Upper lobe of left lung (tissue), 6 donors: ENCODE measurements at places on chromosomes 3 and 15.

- H3K27ac ChIP-seq, result peak within 1 kb of the TSS; percentile 96
- peak; percentile 82 for DNase-seq
- peaks cover 29% of the 10 kb centered on the region for H3K4me1 ChIP-seq
- H3K27me3 ChIP-seq, result no peaks in the 10 kb centered on the region
- H3K36me3 ChIP-seq, result no peaks in the 10 kb centered on the region
Observed at GRCh38 chr3:184711493-184712247, at the start of gene MAGEF1. Gene MAGEF1, minus strand, starts transcription at chr3:184712064. Its CDS starts 243 bp downstream, at chr3:184711821.

DNA sequence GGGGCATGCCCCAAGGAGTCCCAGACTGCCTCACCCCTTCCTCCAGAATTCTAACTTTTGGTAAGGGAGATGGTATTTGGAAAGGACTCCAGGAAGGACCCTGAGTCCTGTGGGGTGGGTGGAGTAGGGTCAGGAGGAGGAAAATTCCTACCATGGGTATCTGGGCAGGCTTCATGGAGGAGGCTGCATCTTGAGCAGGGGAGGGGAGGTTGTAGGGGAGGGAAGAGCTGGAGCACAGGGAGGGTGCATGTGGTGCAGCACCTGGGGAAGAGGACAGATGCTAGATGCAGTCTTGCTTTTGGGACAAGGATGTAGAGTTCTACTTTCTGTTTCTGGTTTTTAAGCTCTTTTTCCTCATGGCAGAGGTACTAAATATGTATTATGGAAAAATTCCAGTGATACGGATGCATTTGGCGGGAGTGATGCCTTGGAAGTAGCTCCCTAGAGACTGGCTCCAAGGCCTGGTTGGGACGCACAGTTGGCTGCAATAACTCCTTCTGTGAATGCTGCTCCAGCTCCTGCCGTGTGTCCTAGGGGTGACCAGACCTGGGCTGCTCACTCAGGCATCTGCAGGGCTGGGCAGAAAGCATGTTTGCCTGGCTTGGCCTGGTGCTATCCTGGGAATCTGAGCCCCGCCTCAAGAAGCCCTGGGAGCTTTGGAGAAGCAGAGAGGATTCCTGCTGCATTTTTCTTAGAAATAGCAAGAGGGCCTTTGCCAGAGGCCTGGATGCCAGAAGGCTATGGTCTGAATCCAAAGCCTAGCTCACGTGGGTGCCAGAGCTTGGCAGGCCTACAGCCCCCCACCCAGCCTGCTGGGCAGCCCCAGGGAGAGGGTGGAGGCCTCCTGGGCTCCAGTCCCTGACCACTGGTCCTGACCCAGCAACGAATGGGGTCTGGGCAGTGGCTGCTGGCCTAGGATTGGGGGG lies 10.1 kb downstream of the SEMA3F start:
- H3K27me3 ChIP-seq, result no peaks in the 10 kb centered on the region
- H3K4me3 ChIP-seq, result no peak overlapping the region
- no peaks in the 10 kb centered on the region for H3K36me3 ChIP-seq
- peaks cover 80% of the 10 kb centered on the region for H3K4me1 ChIP-seq
- peak overlapping the region; percentile 74 for H3K27ac ChIP-seq

GRCh38 chr3:45929042-45929679 lies 14.1 kb upstream of the CXCR6 start:
- H3K27ac ChIP-seq, result no peak overlapping the region
- no peak for DNase-seq
- no peak overlapping the region for H3K4me3 ChIP-seq
- H3K4me1 ChIP-seq, result no peaks in the 10 kb centered on the region

DNA sequence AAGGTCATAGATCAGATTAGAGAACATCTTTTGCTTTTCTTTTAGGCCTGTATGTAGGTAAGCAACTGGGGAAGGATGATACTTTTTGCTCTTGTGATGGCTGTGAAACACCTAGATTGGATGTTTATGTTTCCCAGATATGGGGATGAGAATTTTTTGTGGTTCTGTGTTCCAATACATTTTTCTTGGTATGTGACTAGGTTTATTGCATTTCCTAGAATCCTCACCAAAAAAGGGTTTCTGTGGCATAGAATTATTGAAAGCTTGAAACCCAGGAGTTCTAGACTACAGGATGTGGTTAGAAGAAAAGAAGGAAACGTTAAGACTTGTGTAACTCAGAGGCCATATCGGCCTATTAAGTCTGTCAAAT lies 25.8 kb downstream of the OXNAD1 start:
- peaks cover 15% of the 10 kb centered on the region for H3K36me3 ChIP-seq
- no peak overlapping the region for H3K27ac ChIP-seq
- peaks cover 11% of the 10 kb centered on the region for H3K4me1 ChIP-seq
- H3K27me3 ChIP-seq, result no peaks in the 10 kb centered on the region

DNA sequence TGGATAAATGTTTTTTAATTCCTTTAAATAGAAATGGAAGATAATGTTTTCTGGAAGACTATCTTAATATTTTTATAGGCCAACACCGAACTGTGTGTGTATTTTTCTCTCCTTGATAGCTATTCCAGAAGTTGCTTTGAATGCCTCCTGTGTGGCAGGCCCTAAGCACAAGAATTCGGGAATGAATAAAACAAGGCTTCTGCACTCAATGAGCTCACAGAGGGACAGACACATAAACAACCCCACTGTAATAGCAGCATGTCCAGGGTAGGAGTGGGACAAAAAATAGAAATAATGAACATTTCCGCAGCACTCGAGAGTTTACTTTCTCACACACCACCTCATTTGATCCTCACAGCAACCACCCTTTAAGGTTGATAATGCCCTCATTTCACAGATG lies 18.0 kb downstream of the SRGAP3 start:
- DNase-seq, result no peak
- H3K4me1 ChIP-seq, result no peaks in the 10 kb centered on the region
- no peak overlapping the region for H3K4me3 ChIP-seq
- H3K27ac ChIP-seq, result no peak overlapping the region
- H3K36me3 ChIP-seq, result no peaks in the 10 kb centered on the region

- H3K36me3 ChIP-seq, result no peaks in the 10 kb centered on the region
- no peak overlapping the region for H3K27ac ChIP-seq
- H3K4me1 ChIP-seq, result no peaks in the 10 kb centered on the region
- H3K27me3 ChIP-seq, result no peaks in the 10 kb centered on the region
- DNase-seq, result no peak
Observed at GRCh38 chr3:140733623-140734022, 55.8 kb downstream of the TRIM42 start.

GRCh38 chr3:143825513-143825912 lies 22.8 kb downstream of the SLC9A9 start:
- H3K36me3 ChIP-seq, result no peaks in the 10 kb centered on the region
- H3K4me1 ChIP-seq, result peaks cover 19% of the 10 kb centered on the region
- no peak for DNase-seq

- no peak overlapping the region for H3K4me3 ChIP-seq
- H3K27me3 ChIP-seq, result no peaks in the 10 kb centered on the region
- peaks cover 10% of the 10 kb centered on the region for H3K36me3 ChIP-seq
Observed at GRCh38 chr3:125033135-125033534, 22.7 kb downstream of the HEG1 start.

DNA sequence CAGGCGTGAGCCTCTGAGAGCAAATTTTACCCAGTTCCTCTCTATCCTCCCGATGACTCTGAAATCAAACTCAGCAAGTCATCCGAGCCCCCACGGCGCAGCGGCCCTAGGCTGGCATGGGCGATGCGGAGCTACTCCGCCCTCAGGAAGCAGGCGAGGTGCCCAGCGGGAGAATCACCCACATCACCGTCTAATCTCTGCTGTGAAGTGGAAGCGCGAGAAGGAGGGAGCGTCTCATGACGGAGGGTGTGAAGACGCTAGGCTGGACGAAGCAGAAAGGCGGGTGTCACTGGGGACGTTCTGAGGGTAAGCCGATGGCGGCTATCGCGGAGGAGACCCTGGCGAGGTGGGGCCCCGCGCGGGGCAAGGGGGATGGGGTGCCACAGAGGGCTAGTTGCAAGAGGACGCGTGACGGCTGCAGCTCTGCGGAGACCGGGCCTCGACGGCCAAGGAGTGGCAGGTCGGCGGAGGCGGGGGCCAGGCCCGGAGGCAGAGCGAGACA lies 9.1 kb upstream of the GNAI2 start:
- H3K36me3 ChIP-seq, result no peaks in the 10 kb centered on the region
- DNase-seq, result peak; percentile 87

DNA sequence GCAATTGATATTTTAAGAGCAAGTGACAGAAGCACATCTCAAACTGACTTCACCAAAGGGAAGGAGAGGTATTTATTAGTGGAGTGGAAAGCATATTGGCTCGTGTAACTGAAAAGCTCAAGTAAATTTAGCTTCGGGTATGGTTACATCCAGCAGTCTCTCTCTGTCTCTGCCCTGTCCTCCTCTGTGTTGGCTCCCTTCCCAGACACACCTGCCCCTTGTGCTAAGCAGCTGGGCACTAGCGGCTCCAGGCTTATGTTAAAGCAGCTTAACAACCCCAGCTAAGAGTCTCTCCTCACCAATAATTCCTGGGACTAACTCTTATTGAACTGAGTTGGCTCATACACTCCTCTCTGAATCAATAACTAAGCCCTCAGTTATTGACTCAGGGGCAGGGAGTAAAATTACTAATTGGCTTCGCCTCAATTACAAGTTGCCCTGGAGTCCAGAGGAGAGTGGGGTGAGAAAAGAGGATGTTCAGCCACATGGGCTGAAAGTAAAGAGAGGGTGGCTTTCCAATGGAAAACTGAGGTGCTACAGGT lies 12.8 kb upstream of the SH3BP5 start:
- no peak overlapping the region for H3K4me3 ChIP-seq
- no peak overlapping the region for H3K27ac ChIP-seq
- no peaks in the 10 kb centered on the region for H3K27me3 ChIP-seq
- H3K36me3 ChIP-seq, result no peaks in the 10 kb centered on the region

GRCh38 chr3:78846718-78847117 lies 921.1 kb downstream of the ROBO1 start:
- no peak for DNase-seq
- H3K4me1 ChIP-seq, result no peaks in the 10 kb centered on the region
- H3K27me3 ChIP-seq, result no peaks in the 10 kb centered on the region
- no peak overlapping the region for H3K4me3 ChIP-seq
- no peak overlapping the region for H3K27ac ChIP-seq

GRCh38 chr3:193021506-193022010 lies 103.9 kb upstream of the MB21D2 start:
- no peaks in the 10 kb centered on the region for H3K27me3 ChIP-seq
- H3K4me1 ChIP-seq, result no peaks in the 10 kb centered on the region
- no peak overlapping the region for H3K27ac ChIP-seq

- no peak for DNase-seq
- H3K4me1 ChIP-seq, result no peaks in the 10 kb centered on the region
- no peaks in the 10 kb centered on the region for H3K27me3 ChIP-seq
- H3K36me3 ChIP-seq, result no peaks in the 10 kb centered on the region
- H3K27ac ChIP-seq, result no peak overlapping the region
Observed at GRCh38 chr15:61336026-61336638, 107.0 kb upstream of the RORA start.

GRCh38 chr3:155362808-155363689 lies 69.6 kb upstream of the STRIT1 start:
- no peak for DNase-seq
- no peak overlapping the region for H3K27ac ChIP-seq
- H3K4me1 ChIP-seq, result no peaks in the 10 kb centered on the region
- no peaks in the 10 kb centered on the region for H3K36me3 ChIP-seq

DNA sequence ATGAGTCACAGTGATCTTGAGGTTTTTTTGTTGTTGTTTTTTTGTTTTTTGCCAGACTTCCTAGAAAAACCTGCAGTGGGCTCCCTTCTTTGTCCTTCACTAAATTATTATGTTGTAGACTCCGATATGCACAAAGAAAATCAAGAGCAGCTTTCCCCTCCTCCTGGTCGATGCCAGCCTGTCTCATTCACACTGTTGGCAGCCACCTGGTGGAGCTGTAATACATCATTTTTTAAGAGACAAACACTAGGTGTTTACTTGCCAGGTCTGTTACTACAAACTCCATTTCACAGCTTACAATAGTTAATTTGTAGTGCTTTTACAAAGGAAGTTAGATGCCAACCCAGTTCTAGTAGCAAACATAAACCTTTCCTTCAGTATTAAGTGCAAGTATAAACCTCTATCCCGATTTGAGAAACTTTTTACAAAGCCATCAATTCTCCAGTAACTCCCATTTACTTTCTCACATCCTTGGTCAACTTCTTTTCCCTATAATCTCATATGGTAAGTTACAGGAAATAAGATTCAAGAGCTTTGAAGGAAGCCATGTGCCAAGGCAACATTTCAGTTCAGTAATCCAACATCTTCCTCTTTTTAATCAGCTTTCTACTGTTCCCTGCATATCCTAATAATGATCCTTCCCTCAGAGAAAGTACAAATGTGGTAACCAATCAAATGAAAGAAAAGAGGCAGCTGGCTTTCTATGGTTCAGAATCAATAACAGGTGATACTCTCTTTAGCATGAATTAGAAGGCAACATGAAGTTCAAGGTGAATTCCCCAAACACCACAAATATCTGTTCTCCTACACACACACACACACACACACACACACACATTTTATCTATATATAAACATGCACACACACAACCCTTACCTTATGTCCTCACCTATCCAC lies 14.0 kb downstream of the AAGAB start:
- no peak overlapping the region for H3K27ac ChIP-seq
- no peaks in the 10 kb centered on the region for H3K27me3 ChIP-seq
- H3K4me3 ChIP-seq, result no peak overlapping the region
- peaks cover 10% of the 10 kb centered on the region for H3K4me1 ChIP-seq
- no peak for DNase-seq

DNA sequence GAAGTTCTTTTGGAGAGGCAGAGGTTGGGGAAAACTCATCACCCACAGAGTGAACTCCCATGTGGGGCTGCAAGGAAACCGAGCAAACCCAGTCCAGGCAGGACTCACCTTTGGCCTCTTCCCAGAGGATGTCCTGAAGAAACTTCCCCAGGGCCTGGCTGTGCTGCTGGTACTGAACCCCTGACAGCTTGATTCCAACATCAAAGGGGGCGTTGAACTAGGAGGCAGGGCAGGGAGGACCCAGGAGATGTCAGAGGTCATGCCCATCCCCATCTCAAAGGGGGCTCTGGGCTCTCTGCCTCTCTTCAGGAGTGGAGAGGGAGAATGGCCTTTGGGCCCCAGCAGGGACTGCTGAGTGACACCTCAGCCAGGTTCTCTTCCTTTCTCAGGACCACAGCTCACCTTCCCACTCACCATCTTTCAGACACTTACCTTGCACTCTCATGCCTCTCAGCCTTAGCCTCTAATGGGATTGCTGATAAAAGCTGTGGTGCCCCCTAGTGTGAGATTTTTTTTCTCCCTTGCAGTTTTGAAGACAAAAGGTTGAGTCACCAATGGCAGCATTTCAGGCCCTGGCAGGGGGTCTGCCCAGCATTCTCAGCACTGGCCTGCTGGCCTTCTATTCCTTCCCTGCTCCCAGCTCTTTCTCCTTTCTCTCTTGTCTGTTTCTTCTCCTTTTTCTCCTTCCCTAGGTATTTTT lies 6.0 kb downstream of the GHRL start:
- H3K4me3 ChIP-seq, result no peak overlapping the region
- H3K36me3 ChIP-seq, result peaks cover 56% of the 10 kb centered on the region
- no peak for DNase-seq
- no peaks in the 10 kb centered on the region for H3K27me3 ChIP-seq

- H3K4me3 ChIP-seq, result no peak overlapping the region
- H3K27ac ChIP-seq, result no peak overlapping the region
- no peaks in the 10 kb centered on the region for H3K27me3 ChIP-seq
- no peaks in the 10 kb centered on the region for H3K36me3 ChIP-seq
Observed at GRCh38 chr3:171194965-171195364, 168.4 kb upstream of the SLC2A2 start.

- no peaks in the 10 kb centered on the region for H3K27me3 ChIP-seq
- H3K36me3 ChIP-seq, result no peaks in the 10 kb centered on the region
- no peaks in the 10 kb centered on the region for H3K4me1 ChIP-seq
- no peak for DNase-seq
Observed at GRCh38 chr3:10771486-10772270, 44.4 kb upstream of the SLC6A11 start.
